ENCODE measurements at places on chromosomes 16 and 17.

DNA sequence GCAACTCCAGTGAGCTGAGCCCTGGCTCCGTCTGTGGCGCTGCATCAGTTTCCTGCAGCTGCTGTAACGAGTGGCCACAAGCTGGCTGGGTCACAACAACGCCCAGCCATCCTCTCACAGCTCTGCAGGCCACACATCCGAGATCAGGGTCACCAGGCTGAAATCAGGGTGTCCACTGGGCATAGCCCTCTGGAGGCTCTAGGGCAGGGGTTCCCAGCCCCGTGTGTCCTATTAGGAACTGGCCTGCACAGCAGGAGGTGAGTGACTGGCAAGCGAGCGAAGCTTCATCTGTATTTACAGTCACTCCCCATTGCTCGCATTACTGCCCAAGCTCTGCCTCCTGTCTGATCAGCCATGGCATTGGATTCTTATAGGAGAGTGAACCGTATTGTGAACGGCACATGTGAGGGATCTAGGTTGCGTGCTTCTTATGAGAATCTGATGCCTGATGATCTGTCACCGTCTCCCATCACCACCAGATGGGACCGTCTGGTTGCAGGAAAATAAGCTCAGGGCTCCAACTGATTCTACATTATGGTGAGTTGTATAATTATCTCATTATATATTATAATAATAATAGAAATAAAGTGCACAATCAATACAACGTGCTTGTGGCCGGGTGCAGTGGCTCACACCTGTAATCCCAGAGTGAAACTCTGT lies 176.5 kb downstream of the SEC14L1 start:
- DNase-seq, result no peak

DNA sequence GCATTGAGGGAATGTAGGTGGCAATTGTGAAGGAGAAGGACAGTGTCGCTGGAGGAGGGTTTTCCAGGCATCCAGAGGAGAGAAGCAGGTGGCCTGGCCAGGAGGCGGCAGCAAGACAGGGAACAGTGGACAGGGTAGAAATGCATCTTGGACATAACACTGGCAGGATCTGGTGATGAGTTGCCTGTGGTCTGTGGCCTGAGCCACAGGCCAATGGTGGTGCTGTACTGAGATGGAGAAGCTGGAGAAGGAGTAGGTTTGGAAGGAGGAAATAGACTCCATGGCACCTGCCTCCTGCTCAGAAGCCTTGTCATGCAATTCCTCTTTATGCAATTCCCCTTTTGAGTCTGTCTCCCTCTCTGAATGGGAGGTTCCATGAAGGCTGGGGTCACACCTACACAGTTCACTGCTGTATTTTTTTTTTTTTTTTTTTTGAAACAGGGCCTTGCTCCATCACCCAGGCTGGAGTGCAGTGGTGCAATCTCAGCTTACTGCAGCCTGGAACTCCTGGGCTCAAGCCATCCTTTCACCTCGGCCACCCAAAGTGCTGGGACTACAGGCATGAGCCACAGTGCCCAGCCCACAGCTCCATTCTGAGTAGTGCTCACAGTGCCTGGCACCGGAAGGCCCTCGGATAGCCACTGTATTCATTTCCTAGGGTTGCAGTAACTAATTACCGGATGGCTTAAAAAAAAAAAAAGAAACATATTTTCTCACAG lies 13.5 kb upstream of the CACNG4 start:
- no peak for DNase-seq

DNA sequence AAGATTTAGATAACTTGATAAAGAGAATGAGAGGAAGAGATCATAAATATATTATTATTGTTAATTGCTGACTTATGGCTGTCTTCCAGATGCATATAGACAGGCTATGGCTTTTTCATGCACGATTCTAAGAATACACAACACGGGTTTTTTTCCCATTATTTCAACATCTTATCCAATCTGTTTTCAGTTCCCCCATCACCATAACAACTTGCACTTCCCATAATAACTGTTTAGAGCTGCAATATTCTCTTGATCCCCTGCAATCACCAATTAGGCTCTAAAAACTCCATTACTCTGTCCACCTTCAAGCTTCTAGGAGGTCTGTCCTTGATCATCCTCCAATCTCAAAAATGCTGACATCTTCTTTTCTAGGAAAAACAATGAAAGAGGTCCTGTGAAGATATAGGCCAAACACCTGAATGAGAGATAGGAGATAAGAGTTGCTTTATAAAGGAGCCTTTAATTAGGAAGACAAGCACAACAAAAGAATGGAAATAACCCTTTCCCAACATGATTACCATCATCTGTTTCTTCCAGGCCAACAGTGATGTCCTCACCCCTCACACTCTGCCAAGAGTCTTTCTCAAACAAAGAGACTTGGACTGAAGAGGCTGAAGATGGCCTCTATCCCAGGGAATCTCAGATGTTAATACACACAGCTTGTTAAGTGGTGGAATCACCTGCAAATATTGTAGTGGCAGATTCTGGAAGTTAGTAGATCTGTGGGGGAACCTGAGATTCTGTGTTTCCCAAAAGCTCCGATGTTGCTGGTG lies 32.2 kb upstream of the CCL2 start:
- no peak for DNase-seq

DNA sequence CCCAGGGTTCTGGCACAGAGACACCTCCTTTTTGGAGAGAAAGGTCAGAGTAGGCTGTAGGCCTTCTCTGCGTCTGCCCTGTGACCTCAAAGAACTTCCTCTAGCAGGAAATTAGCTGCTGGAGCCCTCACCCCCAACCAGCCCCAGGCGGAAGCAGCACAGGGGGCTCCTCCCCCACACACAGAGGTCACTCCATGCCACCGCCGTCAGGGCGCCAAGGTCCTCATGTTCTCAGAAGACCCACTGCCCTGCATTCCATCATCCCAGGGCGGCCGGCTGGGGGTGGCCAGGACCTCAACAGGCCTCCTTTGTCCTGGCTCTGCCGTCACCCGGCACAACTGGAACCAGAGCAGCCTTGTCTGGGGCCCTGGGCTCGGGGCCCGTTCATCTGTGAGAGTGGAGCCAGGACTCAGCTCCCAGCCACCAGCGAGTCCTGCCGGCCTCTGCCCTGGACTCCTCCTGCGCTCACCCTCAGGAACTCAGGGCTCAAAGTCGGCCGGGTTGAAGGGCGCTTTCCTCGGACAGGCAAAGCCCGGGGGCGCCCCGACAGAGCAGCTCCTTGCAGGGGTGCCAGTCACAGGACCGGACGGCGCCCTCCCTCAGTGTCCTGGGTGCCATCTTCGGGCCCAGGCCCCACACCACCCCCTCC lies 1.2 kb downstream of the TMC6 start:
- peak; percentile 68 for DNase-seq

DNA sequence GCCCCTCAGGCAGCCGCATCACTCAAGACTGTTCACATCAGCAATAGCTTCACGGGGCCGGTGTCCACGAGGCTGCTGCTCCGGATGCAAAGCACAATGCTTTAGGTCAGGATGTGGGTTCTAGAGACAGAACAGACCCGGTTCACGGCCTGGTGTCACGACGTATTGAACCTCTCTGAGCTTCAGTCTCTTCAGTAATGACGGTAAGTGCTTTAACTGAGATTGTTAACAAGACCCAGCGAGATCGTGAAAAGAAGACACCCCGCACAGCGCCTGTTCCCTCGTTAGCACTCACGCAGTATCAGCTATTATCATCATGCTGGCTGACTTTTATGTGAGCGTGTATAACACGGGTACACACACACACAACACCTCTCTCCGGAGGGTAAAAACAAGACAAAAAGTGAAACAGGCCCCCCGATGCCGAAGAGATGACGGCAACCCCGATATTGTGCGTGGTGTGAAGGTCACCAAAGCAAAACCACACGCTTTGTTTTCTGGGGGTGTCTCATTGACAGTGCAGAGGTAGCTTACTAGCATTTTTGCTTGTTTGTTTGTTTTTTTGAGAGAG lies 21.4 kb upstream of the ABR start:
- DNase-seq, result peak; percentile 4

DNA sequence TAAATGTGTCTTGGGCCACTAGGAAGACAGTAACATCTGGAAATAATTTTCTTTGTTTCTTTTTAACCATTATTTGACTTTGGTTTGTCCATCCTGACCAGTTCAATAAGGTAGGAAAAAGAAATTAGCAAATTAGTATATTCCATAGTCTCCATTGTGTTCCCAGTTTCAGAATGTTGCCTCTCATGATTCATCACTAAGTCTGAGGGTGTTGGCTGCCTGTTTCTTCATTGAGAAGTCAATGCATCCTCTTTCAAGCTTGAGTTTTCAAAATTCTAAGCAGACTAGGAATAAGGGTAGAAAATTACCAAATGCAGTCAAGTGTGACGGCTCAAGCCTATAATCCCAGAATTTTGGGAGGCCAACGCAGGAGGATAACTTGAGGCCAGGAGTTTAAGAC lies 41.9 kb downstream of the ZFHX3 start:
- no peak for DNase-seq

DNA sequence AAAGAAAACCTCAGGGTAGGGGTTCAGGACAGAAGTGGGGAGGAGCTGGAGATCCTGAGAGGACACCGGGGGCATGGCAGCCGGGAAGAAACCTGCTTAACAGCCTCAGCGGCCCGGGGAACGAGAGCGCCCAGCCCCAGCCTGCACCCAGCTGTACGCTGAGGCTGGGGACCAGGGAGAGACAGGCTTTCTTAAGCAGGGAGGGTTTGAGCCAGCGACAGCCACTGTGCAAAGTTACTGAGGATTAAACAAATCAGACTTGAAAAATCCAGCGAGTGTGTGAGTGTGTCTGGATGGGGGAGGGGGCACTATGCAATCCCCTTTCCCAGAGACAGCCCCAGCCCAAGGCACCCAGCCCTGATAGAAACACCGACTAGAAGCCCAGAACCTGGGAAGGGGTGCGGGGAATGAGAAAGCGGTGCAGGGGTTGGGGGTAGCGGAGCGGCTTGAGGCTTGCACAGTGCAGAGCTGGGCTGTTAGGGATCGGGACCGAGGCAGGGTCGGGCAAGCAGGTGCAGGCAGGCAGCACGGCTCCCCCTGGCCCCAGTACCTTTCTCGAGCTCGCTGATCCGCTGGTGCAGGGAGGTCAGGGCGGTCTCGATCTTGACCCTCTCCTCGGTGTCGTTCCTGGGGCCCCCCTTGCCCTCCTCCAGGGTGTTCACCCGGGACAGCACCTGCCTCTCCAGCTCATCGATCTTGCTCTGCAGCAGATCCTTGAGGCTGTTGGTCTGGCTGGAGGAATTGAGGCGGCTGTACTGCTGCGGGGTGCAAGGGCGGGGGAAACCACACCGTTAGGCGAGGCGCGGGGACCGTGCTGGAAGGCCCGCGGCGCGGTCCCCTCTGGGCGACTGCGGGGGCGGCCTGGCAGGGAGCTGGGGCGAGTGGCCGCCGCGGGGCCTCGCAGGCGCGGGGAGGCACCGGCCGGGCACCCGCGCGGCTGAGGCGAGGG lies 1.2 kb downstream of the NPTX1 start:
- DNase-seq, result peak; percentile 70

DNA sequence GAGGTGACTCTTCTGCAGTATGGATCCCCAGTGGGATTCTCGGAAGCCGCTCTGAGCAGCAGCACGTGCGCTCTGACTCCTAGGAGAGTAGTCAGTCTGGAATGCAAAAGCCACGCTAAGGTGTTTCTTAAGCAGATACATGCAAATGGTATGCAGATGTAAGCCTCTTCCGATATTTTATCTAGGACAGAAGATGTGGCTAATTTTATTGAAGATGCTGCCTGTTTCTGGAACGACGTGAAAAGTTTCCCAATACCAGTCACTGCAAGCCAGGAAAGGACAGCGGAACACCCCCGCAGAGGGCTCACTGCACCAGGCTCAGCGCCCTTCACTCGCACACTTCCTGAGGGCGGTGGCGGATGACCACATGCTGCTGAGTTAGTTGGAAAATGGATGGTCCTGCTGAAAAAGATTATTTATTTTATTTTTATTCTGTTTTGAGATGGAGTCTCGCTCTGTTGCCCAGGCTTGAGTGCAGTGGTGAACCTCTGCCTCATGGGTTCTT lies 10.1 kb downstream of the FADS6 start:
- no peak for DNase-seq

DNA sequence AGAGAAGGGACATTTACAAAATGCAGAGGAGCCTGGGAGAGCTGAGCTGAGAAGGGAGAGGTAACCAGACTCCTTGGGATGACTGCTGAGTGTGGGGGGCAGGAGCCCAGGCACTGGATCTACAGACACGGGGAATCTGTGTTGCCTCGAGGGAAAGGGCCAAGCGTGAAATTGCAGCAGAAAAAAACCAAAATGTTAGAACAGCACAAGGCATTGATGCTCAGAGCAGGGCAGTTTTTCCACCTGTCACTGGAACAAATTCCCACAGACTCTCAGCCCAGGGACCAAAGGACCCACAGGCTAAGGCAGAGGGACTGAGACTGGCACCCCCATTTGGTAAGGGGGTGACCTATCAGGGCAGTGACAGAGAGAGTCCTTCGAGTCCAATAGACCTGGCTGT lies 2.0 kb downstream of the PITPNM3 start:
- no peak for DNase-seq

Data from eye (tissue), 1 donor.